ENCODE measurements at places on chromosomes 5 and 9.

- no peak overlapping the region for H3K4me3 ChIP-seq
- no peaks in the 10 kb centered on the region for H3K4me1 ChIP-seq
- peak; percentile 55 for DNase-seq
- no peaks in the 10 kb centered on the region for H3K36me3 ChIP-seq
- no peaks in the 10 kb centered on the region for H3K27me3 ChIP-seq
These were observed 46.5 kb upstream of the GFPT2 start for GRCh38 chr5:180399401-180400215.

- H3K4me1 ChIP-seq: no peaks in the 10 kb centered on the region
- no peak for DNase-seq
- H3K27me3 ChIP-seq: no peaks in the 10 kb centered on the region
- H3K4me3 ChIP-seq: no peak overlapping the region
- no peaks in the 10 kb centered on the region for H3K36me3 ChIP-seq
These were observed 22.5 kb upstream of the ADAMTSL1 start for GRCh38 chr9:18451406-18451805.

GRCh38 chr5:59485107-59485506, 408.4 kb downstream of the PDE4D start:
- peaks cover 44% of the 10 kb centered on the region for H3K4me1 ChIP-seq
- no peak overlapping the region for H3K27ac ChIP-seq
- no peak overlapping the region for H3K4me3 ChIP-seq
- H3K36me3 ChIP-seq: no peaks in the 10 kb centered on the region

DNA sequence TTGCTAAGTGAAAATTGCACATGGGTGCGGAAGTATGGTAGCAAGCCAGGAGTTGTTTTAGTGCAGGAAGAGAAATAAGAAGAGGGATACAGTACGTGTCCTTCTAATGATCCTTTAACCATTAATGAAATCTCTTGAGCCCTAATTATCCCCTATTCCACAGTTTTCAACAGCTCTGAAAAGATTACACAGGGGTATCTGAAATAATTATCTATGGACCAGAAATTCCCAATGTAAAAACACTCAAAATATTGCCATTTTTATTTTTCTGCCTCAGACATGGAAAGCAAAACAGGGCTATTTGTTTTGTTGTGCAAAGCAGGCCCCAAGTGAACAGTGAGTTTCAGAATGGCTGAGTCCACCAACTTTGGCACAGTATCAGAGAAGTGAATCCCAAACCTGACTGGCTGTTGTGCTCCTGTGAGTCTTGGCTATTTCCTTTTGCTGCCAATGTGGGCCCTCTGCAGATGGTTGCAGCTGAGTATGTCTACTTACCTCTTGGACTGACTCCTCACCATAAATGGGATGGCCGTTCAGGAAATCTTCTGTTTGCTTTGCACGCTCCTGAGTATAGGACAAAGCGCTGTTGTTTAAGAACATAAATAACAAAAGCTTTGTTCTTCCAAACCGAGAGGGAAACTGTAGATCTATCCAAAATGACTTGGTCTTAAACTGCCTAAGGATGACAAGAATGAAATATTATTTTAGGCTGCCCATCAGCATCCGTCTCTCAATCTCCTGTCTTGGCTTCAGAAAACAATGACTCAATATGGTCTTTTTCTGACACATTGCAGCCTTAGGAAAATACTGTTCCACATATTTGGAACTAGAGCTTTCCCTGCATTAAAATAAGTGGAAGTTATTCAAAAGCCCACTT, 204.1 kb downstream of the DEPDC1B start:
- no peaks in the 10 kb centered on the region for H3K27me3 ChIP-seq
- no peaks in the 10 kb centered on the region for H3K36me3 ChIP-seq
- DNase-seq: no peak

GRCh38 chr5:135089912-135090311, 55.9 kb upstream of the PITX1 start:
- no peaks in the 10 kb centered on the region for H3K4me1 ChIP-seq
- H3K27ac ChIP-seq: no peak overlapping the region
- H3K27me3 ChIP-seq: no peaks in the 10 kb centered on the region
- DNase-seq: peak; percentile 13

DNA sequence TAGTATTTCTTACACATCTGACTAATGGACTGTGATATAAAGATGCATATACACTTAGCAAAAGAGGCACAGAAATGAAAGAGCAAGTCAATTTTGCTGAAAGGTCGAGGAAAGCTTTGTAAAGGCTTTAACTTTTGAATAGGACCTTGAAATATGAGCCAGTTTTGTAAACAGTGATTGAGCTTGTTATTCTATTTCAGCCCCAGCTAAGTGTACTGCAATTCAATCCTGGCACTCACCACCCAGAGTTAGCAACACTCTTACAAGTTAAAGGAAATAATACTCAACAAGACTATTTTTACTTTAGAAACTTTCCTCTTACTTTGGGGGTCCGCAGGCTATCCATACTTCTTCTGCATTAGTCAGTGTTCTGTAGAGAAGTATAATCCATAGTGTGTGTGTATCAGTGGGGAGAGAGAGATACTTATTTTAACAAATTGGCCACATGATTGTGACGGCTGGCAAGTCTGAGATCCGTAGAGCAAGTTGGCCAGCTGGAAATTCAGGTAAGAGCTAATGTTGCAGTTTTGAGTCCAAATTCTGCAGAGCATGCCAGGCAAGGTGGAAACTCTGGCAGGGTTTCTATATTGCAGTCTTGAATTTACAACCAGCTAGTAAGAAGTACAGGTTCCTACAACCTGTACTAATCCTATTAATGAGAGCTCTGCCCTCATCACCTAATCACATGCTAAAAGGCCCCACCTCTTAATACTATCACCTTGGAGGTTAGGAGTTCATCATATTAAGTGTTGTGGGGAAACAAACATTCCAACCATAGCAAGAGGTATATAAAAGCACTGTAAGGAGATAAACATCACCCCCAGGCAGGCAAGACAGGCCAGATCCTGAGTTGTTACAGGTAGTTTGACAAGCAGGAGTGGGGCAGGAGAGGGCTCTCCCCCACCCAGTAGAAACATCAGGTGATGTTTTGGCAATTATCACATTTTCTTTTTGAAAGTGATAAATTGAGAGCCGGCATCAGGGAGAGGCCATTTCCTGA, 33.6 kb downstream of the IL7R start:
- H3K4me1 ChIP-seq: no peaks in the 10 kb centered on the region
- no peaks in the 10 kb centered on the region for H3K27me3 ChIP-seq
- H3K27ac ChIP-seq: no peak overlapping the region
- no peak overlapping the region for H3K4me3 ChIP-seq
- DNase-seq: no peak
- no peaks in the 10 kb centered on the region for H3K36me3 ChIP-seq

DNA sequence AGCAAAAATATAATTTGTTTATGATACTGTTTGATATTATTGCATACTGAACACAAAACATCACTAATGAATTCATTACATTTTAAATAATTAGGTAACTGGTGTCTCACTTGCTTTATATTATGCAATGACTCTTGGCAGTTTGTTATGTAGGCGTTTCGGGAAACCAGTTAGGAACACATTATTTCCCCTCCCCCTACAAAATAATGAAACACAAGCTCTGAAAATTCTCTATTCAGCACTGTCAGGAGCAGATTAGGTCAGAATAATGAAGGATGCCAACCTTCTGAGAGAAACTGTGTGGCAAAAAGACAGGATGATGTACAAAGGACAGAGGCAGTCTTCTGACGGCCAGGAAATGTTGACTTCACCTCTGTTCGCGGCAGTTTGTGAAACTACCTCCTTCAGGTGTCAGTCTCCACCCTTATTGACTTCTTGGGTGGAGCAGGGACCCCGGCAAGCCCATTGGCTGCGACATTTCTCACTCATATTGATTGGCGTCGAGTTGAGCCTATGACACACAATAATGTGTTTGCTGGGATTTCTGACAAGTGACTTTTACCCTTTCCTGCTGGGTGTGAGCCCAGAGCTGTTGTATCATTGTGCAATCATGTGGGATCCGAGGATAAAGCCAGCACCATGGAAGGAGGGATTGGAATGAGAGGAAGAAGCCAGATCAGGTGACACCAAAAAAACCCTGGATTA, 33.9 kb downstream of the SH3PXD2B start:
- H3K27ac ChIP-seq: peak overlapping the region; percentile 82
- no peaks in the 10 kb centered on the region for H3K27me3 ChIP-seq
- H3K4me3 ChIP-seq: no peak overlapping the region
- peak; percentile 91 for DNase-seq

GRCh38 chr9:5910413-5911057, 19.8 kb downstream of the MLANA start:
- no peaks in the 10 kb centered on the region for H3K4me1 ChIP-seq
- H3K27me3 ChIP-seq: no peaks in the 10 kb centered on the region
- H3K36me3 ChIP-seq: peaks cover 26% of the 10 kb centered on the region
- H3K27ac ChIP-seq: no peak overlapping the region
- H3K4me3 ChIP-seq: no peak overlapping the region

DNA sequence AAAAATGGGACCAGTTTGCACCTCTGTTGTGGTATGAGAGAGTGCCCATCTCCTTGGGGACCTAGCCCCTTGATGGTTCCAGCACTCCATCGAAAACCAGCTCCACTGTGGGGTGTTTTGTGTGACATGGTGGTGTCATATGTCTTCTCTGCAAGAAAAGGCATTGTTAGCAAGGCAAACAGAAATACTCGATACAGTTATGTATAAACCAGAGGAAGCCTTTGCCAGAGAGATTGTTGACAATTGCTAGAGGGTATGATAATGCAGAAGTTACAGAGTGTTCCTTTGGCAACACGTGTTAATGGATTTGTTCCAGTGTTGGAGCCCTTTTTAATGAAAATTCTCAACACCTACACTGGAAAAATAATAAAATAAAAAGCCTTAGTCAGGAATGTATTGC, 270.4 kb upstream of the DMRT1 start:
- no peak overlapping the region for H3K4me3 ChIP-seq
- no peaks in the 10 kb centered on the region for H3K4me1 ChIP-seq
- DNase-seq: no peak
- H3K27me3 ChIP-seq: no peaks in the 10 kb centered on the region
- no peaks in the 10 kb centered on the region for H3K36me3 ChIP-seq

DNA sequence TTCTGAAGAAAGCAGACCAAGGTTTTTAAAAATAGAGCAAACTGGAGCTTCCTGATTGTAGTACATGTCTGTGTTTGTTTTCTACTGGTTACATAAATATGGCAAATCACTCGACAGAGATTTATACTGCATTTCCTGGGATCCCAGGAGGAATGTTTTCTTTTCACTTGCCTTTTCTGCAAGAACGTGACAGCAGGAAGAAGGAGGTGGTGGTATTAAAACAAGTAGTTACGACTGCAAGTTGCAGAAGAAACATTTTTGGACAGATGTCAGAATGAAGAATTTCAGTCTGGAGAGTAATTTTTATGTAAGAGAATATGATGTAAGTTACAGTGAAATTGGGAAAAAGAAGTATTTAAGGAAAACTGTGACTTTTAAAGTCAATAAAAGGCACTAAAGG, 253.7 kb upstream of the NFIL3 start:
- no peaks in the 10 kb centered on the region for H3K4me1 ChIP-seq
- DNase-seq: no peak
- no peaks in the 10 kb centered on the region for H3K36me3 ChIP-seq
- H3K4me3 ChIP-seq: no peak overlapping the region

- no peaks in the 10 kb centered on the region for H3K27me3 ChIP-seq
- H3K36me3 ChIP-seq: no peaks in the 10 kb centered on the region
- no peak overlapping the region for H3K4me3 ChIP-seq
These were observed 687.3 kb upstream of the ST8SIA4 start for GRCh38 chr5:101590384-101590783.

- H3K4me3 ChIP-seq: no peak overlapping the region
- H3K27ac ChIP-seq: no peak overlapping the region
- H3K36me3 ChIP-seq: peaks cover 43% of the 10 kb centered on the region
- peaks cover 10% of the 10 kb centered on the region for H3K4me1 ChIP-seq
- no peak for DNase-seq
These were observed 34.9 kb downstream of the YTHDC2 start for GRCh38 chr5:113548396-113548795.

DNA sequence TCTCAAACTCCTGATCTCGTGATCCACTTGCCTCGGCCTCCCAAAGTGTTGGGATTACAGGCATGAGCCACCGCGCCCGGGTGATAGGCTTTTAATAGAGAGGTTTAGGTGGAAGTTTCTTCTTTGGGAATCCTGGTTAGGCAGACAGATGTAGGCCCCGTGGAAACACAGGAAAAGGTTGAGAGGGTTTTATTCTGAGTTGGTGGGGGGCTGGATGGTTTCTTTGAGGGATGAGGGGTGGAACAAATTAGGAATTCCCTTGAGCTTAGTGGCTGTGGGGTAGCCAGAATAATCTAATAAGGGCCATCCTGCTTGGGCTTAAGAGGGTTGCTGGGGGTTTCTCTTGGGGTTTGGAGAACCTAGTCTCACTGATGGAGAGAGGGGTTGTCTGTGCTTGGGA, 30.4 kb downstream of the C9orf50 start:
- DNase-seq: no peak
- no peak overlapping the region for H3K4me3 ChIP-seq
- H3K27me3 ChIP-seq: no peaks in the 10 kb centered on the region
- H3K36me3 ChIP-seq: no peaks in the 10 kb centered on the region
- no peak overlapping the region for H3K27ac ChIP-seq

GRCh38 chr5:140827704-140828361, at the start of gene PCDHA6:
PCDHA6 (plus strand) TSS chr5:140827960; CDS start chr5:140828092, 132 bp downstream.
- no peaks in the 10 kb centered on the region for H3K36me3 ChIP-seq
- no peak for DNase-seq

GRCh38 chr9:84807870-84808390, 138.4 kb downstream of the NTRK2 start:
- no peaks in the 10 kb centered on the region for H3K36me3 ChIP-seq
- H3K4me1 ChIP-seq: no peaks in the 10 kb centered on the region
- no peak overlapping the region for H3K4me3 ChIP-seq
- H3K27ac ChIP-seq: no peak overlapping the region

DNA sequence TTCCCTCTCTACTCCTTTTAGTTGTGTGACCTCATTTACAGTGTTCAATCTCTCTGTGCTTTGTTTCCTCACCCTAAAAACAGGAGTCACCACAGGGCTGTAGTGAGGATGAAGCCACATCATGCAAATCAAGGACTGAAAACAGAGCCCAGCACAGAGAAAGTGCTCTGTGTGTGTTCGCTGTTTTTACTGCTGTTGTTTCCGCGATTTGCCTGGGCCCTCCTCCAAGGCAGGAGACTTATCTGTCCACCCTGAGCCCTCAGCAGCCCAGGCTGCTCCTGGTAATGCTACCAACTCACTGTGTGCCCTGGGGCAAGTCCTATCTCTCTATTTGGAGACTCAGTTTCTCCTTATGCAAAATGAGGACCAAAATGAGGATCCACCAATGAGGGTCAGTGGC, 87.2 kb upstream of the NEURL1B start:
- H3K27me3 ChIP-seq: peaks cover 4% of the 10 kb centered on the region
- H3K4me1 ChIP-seq: peaks cover 11% of the 10 kb centered on the region
- H3K36me3 ChIP-seq: no peaks in the 10 kb centered on the region
- no peak overlapping the region for H3K4me3 ChIP-seq

- no peak overlapping the region for H3K4me3 ChIP-seq
- no peak for DNase-seq
- H3K27ac ChIP-seq: no peak overlapping the region
- H3K36me3 ChIP-seq: no peaks in the 10 kb centered on the region
- no peaks in the 10 kb centered on the region for H3K27me3 ChIP-seq
- no peaks in the 10 kb centered on the region for H3K4me1 ChIP-seq
These were observed 400.3 kb downstream of the ZSWIM6 start for GRCh38 chr5:61732369-61732768.

GRCh38 chr5:63164838-63165535, 586.4 kb downstream of the LRRC70 start:
- H3K4me3 ChIP-seq: no peak overlapping the region
- no peak overlapping the region for H3K27ac ChIP-seq
- H3K36me3 ChIP-seq: no peaks in the 10 kb centered on the region
- no peak for DNase-seq

GRCh38 chr9:20380546-20380945, 241.8 kb downstream of the MLLT3 start:
- no peak for DNase-seq
- no peak overlapping the region for H3K27ac ChIP-seq
- H3K4me1 ChIP-seq: no peaks in the 10 kb centered on the region

- no peak for DNase-seq
- H3K36me3 ChIP-seq: no peaks in the 10 kb centered on the region
- H3K27ac ChIP-seq: no peak overlapping the region
- H3K27me3 ChIP-seq: peaks cover 92% of the 10 kb centered on the region
- peak overlapping the region; percentile 51 for H3K4me3 ChIP-seq
These were observed 1.7 kb upstream of the PAX5 start for GRCh38 chr9:37035648-37036370.
